ENCODE measurements at places on chromosomes 2 and 18.
A peak's percentile ranks its signal among the peaks of the same experiment; 100 is the strongest.

- peak; percentile 28 for DNase-seq
These were observed 290.7 kb downstream of the CYP26B1 start for GRCh38 chr2:71856773-71857525.

DNA sequence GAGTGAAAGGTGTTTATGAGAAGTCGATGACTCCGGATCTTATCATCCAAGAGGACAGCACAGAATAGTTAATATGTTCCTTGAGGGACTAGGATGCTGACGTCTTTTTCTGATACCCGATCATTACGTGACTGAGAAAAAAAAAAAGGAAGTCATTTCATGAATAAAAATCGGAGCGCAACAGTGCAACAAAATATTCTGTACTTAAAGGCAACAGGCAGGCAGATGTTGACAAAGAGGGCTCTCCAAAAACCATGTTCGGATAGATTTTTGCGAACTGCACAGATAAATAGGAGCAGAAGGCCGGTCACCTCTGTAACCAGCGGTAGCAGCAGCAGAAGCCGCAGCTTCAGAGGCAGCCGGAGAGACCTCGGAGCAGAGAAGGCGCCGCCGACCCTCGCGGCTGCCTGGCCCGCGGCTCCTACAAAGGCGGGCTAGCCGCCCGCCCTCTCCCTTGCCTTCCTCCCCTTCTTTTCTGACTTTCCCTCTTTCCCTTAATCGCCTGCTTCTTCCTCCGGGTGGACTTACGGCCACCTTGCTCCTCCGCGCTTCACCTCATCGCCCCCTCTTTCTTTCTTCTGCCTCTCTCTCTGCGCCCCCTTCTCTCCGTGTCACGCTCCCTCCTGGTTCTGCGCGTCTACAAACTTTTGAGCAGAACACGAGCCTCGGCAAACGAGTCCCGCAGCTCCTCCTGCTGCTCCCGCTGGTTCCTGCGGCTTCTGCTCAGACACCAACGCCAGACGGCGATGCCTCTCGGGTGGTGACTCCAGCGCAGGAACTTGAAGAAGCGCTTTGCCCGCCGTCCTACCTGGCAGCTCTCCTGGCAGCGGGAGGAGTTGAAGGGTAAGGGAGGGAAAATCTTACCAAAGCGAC, at the start of gene ADCYAP1:
ADCYAP1 (plus strand) TSS at position 654 of the 873 bp plus-strand sequence. CDS start 516 bp downstream, outside the sequence.
- no peak for DNase-seq

DNA sequence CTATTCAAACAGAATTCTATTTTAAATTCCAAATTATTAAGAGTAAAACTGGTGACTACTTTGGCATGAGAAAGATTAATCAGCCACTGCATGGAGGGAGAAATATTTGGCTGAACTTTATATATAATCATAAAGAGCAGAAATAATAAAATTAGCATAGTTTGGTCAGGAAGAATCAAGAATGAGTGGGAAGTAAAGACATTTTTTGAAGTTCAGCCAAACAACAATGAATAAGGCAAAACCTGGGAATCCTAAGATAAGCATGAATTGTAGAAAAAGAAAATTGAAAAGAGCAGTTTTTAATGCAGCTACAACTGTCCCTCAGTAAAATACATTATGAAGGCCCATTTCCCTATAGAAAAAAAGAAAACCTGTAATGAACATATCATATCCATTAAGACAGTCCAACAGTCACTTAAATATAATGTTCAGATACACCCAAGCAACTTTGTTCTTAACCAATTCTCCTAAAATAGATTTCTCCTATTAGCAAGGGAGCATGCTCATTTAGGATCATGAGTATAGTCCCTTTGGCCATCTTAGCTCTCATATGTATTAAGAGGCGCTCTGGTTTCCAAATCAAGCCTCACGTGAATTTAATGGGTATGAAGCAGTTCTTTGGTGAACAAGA, 6.5 kb downstream of the TMEM17 start:
- DNase-seq: no peak

DNA sequence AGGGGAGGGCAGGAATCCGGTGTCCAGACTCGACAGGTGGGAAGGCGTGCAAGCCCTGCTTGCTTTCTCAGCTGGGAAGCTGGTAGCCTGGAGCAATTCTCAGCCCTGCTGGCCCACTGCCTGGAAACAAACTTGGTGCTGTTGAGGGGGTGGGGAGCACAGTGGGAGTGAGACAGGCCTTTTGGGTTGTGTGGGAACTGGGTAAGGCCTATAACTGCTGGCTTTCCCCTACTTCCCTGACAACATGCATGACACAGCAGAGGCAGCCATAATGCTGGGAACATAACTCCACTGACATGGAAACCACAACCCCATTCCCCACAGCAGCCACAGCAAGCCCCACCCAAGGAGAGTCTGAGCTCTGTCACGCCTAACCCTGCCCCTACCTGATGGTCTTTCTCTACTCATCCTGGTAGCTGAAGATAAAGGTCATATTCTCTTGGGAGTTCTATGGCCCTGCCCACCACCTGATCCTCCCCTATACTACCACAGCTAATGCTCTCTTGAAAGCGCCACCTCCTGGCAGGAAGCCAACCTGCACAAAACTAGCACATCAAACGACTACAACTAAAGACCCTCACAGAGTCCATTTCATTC, 122.9 kb upstream of the ACVR1C start:
- DNase-seq: peak; percentile 90

DNA sequence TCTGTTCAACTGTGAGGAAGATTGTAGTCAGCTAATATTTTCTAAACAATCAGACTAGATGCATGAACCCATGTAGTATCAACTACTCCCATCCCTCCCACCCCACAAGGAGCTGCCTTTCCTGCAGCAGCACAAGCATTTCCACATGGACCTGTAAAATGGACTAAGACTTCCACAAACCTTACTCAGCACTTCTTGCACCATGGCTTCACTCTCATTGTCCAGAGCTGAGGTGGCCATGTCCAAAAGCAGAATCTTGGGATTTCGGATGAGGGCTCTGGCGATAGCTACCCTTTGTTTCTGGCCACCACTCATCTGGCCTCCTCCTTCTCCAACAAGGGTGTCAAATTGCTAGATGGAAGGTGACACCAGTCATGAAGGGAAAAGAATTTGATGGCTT, 61.3 kb downstream of the ABCB11 start:
- DNase-seq: no peak

DNA sequence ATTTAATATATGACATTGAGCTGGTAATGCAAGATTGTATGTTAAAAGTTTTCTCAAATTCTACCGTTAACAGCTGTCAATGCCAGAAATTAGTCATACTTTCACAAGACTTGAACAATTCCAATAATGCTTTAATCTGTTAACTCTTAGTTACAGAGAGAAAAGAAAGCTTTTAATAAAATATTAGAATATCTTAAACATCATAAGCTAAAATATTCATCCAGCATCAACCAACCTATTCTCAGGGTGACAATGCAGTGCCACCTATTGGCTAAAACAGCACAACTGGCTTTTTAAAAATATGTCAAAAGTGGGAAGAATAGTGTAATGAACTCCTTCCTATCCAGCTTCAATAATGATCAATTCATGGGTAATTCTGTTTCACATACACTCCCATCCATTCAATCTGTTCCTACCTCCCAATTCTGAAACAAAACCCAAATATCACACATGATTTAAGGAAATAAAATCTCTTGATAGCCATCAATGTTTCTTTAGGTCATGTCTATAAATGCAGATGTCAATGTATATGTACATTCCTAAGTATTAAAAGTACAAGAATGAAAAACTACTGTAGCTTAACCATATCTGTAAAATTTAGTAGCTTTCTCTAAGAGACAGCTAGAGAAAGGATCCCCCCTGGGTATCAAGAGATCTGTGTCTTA, 79.8 kb upstream of the CCDC141 start:
- peak; percentile 37 for DNase-seq

GRCh38 chr18:12306752-12307700, 1.0 kb upstream of the TUBB6 start:
- DNase-seq: peak; percentile 73

- DNase-seq: no peak
These were observed 303.4 kb upstream of the NRXN1 start for GRCh38 chr2:51335087-51336058.

DNA sequence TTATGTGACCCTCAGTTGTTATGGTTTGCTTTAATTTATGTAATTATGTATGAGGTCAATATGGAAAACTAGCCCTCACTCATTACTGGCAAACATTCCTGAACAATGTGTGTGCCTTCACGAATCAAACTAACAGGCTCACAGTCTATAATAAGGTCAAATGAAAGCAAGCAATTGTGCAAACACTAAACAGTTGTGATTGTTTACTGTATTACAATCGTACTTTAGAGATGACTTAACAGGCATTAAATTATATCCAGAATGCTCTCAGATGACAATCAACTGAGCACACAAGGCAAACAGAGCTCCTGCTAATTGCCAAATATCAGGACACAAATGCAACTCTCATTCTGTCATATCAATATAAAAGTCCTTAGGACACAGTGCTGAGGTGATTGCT, 29.5 kb downstream of the COL5A2 start:
- peak; percentile 78 for DNase-seq

DNA sequence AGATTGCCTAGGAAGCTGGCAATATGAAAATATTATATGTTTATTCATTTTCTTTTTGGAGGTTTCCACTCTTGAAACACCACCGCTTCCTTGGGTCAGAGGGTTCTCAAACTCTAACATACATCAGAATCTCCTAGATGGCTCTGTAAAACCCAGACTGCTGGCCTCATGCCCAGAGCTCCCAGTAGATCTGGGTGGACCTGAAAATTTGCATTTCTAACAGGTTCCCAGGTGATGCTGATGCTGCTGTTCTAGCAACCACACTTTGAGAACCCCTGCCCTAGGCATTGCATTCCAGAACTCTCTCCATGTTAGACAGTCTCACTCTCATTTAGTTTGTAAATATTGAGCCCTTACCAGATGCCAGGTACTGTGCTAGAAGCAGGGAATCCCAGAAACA, 139.4 kb downstream of the FAM210A start:
- DNase-seq: no peak

- no peak for DNase-seq
These were observed 311.2 kb upstream of the PKDCC start for GRCh38 chr2:41736586-41736985.
